ENCODE measurements at places on chromosomes 13 and 19. TPM values are rescaled to one million over a fixed set of nuclear protein-coding genes. Genes with fewer than 3 reads are reported as not detected.

GRCh38 chr19:49436381-49437017 is 4.8 kb downstream of the SLC17A7 start:
- H3K27me3 ChIP-seq: peaks cover 77% of the 10 kb centered on the region
- no peak for DNase-seq
- no peak overlapping the region for H3K4me3 ChIP-seq
- no peaks in the 10 kb centered on the region for H3K36me3 ChIP-seq
- peaks cover 3% of the 10 kb centered on the region for H3K4me1 ChIP-seq

DNA sequence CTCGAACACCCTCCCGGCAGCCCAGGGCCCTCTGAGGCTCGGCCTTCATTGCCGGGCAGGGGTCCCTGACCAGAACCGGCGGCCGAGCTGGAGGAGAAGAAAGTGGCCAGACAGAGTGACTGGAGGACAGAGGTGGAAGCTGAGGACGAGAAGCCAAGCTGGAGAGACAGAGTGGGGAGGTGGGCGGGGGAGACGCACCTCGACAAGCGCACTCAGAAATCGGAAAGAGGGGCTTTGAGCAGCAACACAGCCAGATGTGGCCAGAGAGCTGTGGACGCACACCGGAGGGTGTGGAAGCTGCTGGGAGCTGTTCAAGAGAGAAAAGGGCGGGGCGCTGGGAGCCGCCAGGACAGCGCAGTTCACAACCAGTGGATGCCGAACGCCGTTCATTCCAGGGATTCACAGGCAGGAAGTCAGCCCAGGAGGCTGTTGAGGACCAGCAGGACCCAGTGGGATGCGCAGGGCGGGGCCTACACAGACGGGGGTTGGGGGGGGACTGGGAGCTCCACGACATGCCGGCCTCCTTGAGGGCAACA is 28.2 kb upstream of the C13orf46 start:
- H3K4me1 ChIP-seq: peaks cover 18% of the 10 kb centered on the region
- no peak overlapping the region for H3K27ac ChIP-seq
- DNase-seq: no peak
- no peak overlapping the region for H3K4me3 ChIP-seq
- H3K36me3 ChIP-seq: peaks cover 37% of the 10 kb centered on the region
- H3K27me3 ChIP-seq: no peaks in the 10 kb centered on the region

- no peak overlapping the region for H3K27ac ChIP-seq
- H3K4me3 ChIP-seq: no peak overlapping the region
- peaks cover 6% of the 10 kb centered on the region for H3K27me3 ChIP-seq
- no peaks in the 10 kb centered on the region for H3K4me1 ChIP-seq
- no peaks in the 10 kb centered on the region for H3K36me3 ChIP-seq
Measured at GRCh38 chr13:25114220-25114619, 18.3 kb downstream of the PABPC3 start.

DNA sequence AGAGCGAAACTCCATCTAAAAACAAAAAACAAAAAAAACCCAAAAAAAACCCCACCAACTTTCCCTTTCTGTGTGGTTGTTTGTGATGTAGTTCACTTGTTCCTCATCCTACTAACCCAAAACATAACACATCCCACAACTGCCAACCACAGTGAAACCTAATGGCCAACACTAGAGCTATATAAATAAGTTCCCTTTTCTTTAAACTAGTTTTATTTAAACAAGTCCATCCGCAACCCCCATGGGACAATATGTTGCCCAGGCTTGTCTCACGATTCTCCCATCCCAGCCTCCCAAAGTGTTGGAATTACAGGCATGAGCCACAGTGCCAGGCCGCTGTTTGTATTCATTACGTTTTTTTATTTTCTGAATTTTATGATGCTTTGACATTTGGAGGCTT is 71.2 kb upstream of the ADGRE5 start:
- H3K36me3 ChIP-seq: no peaks in the 10 kb centered on the region
- H3K4me1 ChIP-seq: no peaks in the 10 kb centered on the region
- no peaks in the 10 kb centered on the region for H3K27me3 ChIP-seq
- DNase-seq: no peak
- H3K27ac ChIP-seq: no peak overlapping the region

DNA sequence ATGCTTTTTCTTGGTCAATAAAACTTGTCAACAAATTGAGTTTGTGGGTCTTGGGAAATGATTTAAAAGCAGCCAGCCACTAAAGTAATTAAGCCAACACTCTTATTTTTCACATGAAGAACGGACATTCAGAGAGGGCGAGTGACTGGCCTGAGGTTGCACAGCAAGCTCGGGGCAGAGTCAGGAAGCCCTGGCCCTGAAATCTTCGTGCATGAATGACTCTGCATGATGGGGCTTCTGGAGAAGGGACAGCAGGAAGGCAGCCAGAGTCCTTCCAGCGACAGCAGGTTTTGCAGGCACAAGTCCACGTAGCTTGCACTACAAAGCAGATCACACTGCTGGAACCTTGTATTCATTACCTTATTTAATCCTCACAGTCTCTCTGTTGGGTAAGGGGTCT is 232.5 kb downstream of the ZNF536 start:
- no peak overlapping the region for H3K27ac ChIP-seq
- no peak overlapping the region for H3K4me3 ChIP-seq
- H3K36me3 ChIP-seq: no peaks in the 10 kb centered on the region
- H3K27me3 ChIP-seq: no peaks in the 10 kb centered on the region
- H3K4me1 ChIP-seq: no peaks in the 10 kb centered on the region

Gene TTC9B
- total RNA-seq: not detected

Gene ERFL
- not detected for total RNA-seq

Measured in endothelial cell of umbilical vein (primary cell).